ENCODE measurements at places on chromosomes 11 and 22. TPM values are rescaled to one million over a fixed set of nuclear protein-coding genes. Genes with fewer than 3 reads are reported as not detected.

GRCh38 chr11:64971421-64972233 lies at the start of gene MAJIN:
TSS of gene MAJIN (minus strand) at chr11:64972108. CDS start at chr11:64959405, 12,703 bp downstream.
- DNase-seq: peak; percentile 27

The CLTCL1 gene
- total RNA-seq: 11.1 TPM

The P4HA3 gene
- not detected for total RNA-seq

The LRRN4CL gene
- total RNA-seq: 0.16 TPM

DNA sequence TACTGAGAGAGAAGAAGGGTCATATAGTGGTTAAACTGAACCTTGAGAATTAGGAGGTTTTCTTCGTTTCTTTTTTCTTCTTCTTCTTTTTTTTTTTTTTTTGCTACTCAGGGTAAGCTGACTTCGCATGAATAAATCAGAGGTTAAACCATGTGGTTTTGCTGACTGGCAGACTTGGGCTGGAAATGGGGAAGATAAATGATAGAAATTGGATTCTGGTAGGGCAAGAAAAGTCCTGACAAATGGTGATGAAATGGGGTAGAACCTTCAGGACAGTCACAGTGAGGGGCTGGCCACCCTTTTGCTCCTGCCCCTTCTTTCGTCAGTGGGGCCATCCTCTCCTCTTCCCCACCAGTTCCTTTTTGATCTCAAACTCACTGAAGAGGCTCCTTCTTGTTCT lies 1.6 kb upstream of the SWAP70 start:
- DNase-seq: no peak

DNA sequence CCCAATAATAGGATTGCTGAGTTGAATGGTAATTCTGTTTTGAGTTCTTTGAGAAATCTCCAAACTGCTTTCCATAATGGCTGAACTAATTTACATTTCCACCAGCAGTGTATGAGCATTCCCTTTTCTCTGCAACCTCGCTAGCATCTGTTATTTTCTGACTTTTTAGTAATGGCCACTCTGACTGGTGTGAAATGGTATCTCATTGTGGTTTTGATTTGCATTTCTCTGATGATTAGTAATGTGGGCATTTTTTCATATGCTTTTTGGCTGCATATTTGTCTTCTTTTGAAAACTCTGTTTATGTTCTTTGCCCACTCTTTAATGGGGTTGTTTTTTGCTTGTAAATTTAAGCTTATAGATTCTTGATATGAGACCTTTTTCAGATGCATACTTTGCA lies 97.4 kb downstream of the FDX1 start:
- no peak for DNase-seq

- DNase-seq: no peak
Measured at GRCh38 chr22:43446916-43447315, 35.1 kb downstream of the MPPED1 start.

- no peak for DNase-seq
Measured at GRCh38 chr11:34805937-34806336, 110.2 kb downstream of the APIP start.

DNA sequence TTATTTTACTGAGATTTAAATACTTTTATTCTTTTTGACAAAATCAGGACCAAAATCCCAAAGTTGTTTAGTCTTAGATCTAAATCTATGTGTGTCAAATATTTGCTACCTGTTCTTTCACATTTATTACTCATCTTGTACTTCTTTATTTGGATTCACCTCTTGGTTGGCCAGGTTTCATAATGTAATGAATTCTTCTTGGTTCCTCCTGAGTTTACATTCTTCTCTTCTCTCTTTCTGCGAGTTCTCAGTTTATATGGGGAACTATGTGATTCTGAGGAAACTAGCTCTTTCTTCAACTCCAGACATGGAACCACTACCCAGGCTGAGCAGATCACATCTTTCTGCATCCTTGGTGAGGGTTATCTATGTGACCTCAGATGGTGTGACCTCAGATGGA lies 50.2 kb downstream of the EHF start:
- no peak for DNase-seq

Data from occipital lobe (tissue), 3 donors.